ENCODE measurements at places on chromosomes 16 and 17.
A peak's percentile ranks its signal among the peaks of the same experiment; 100 is the strongest.

- peak; percentile 34 for DNase-seq
Observed at GRCh38 chr16:53775821-53776431, 72.0 kb downstream of the FTO start.

DNA sequence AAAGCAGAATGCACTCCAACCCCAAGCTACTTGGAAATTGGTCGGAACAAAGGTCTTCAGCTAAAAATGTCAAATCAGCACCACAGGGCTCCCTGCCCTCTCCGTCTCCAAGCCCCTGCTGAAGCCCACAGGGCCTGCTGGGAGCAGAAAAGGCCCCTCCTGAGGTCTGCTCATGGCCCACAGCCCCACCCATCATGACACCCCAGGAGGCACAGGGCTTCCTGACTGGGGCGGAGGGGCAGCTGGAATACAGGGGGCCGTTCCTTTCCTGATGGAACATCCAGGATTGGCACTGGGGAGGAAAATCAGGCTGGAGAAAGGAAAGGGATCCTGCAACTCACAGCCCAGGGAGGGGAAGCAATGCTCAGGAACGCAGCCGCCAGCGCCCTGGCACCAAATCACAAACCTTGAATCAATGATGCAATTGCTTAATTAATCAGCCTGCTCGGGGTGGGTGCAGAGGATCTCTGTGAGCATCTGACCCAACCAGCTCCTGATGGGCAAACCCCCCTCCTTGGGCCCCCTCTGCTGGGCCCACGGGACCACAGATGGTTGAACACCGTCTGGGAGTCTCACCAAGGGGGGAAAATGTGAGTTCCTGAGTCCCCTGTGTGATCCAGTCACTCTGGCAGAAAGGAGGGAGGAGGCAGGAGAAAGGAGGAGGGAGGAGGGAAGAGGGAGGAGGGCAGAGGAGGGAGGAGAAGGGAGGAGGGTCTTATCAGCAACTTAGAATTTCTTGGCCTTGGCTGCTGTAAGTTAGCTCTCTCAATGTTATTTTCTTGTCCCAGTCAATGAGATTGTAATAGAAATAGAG, 155.5 kb downstream of the ZNF423 start:
- no peak for DNase-seq

DNA sequence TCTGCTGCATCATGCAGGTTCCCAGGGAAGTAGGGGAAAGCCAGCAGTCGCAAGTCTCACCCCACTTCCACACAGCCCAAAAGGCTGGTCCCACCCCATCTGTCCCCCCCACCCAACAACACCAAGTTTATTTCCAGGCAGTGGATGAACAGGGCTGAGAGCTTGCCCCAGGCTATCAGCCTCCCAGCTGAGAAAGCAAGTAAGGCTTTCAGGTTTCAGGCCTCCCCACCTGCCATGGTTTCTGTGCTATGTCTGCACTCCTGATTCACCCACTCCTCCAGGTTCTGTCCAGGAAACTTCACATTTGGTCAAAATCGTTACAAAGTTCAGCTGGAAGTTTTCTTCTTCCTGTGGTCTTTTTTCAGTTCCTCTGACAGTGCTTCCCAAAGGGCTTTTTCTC, 97.5 kb upstream of the HS3ST3A1 start:
- DNase-seq = no peak

GRCh38 chr17:39150795-39151149, 665 bp downstream of the PLXDC1 start:
- no peak for DNase-seq

- DNase-seq = no peak
Observed at GRCh38 chr17:74512036-74512435, 19.2 kb downstream of the CD300LB start.

GRCh38 chr16:65716737-65717700, 595.2 kb upstream of the CDH11 start:
- DNase-seq = no peak

- DNase-seq = peak; percentile 71
Observed at GRCh38 chr16:70523743-70524398, at the start of gene SF3B3. Gene SF3B3 (plus strand): TSS chr16:70523816. CDS start chr16:70526657, 2,841 bp downstream.

DNA sequence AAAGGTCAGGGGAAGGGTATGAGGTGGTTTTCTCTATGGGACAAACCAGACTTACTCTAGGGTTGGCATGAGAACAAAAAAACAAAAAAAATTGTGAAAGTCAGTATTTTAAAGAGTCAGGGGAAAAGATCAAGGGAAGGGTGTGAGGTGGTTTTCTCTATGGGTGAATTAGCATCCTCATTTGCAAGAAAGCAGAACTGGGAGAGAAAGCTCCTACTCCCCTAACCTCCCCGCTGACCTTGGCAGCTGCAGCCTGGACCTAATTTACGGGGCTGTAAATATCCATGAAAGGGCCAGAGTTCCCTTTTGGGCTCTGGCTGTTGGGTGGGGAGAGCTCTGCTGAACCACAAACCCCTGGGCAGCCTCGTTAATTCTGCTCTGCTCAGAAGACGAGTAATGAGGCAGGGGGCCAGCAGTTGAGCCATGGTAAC, 10.6 kb downstream of the RHBDL3 start:
- no peak for DNase-seq

- DNase-seq = no peak
Observed at GRCh38 chr16:19295393-19295792, 9.9 kb downstream of the CLEC19A start.

- no peak for DNase-seq
Observed at GRCh38 chr17:81167638-81168037, 1.6 kb upstream of the AATK start.

DNA sequence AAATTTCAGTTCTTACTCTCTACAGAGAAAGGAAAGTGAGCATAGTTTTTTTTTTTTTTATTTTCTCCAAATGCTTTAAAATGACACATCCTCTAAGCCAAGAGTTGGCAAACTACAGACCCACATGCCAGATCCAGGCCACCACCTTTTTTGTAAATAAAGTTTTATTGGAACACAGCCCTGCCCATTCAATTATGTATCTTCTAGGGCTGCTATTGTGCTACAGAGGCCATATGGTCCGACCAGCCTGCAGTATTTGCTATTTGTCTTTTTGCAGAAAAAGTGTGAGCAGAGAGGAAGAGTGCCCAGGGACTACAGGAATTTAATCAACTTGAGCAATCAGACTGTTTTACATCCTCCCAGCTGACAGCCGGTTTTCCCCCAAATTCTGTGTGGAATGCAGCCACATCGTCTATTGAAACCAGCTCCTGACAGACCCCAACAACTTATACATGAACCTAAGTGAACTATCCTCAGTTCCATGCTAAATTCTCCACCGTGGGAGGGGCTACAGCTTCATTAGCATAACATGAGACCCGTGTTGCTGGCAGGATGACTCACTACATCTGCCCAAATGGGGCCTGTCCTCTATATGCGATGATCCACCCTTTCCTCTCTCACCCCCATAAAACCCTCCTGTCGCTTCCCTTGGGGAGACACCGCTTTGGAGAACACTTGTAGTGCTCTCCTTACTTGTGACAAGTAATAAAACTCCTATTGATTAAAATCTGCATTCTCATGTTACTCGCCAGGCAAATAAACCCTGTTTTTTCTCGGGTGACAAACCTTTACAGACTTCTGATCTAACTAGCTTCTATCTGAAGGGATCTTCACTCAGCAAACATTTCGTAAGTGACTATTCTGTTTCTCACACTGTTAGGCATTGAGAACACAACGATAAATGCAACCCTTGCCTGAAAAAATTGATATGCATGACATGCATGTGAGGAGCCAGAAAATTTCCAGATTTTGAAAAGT, 149.4 kb upstream of the HS3ST3A1 start:
- peak; percentile 12 for DNase-seq

- no peak for DNase-seq
Observed at GRCh38 chr16:69553332-69553731, 12.4 kb upstream of the NFAT5 start.

- no peak for DNase-seq
Observed at GRCh38 chr17:33968350-33969044, 286.6 kb upstream of the CCL2 start.

- peak; percentile 75 for DNase-seq
Observed at GRCh38 chr16:70778901-70779309, 22.1 kb downstream of the VAC14 start.

DNA sequence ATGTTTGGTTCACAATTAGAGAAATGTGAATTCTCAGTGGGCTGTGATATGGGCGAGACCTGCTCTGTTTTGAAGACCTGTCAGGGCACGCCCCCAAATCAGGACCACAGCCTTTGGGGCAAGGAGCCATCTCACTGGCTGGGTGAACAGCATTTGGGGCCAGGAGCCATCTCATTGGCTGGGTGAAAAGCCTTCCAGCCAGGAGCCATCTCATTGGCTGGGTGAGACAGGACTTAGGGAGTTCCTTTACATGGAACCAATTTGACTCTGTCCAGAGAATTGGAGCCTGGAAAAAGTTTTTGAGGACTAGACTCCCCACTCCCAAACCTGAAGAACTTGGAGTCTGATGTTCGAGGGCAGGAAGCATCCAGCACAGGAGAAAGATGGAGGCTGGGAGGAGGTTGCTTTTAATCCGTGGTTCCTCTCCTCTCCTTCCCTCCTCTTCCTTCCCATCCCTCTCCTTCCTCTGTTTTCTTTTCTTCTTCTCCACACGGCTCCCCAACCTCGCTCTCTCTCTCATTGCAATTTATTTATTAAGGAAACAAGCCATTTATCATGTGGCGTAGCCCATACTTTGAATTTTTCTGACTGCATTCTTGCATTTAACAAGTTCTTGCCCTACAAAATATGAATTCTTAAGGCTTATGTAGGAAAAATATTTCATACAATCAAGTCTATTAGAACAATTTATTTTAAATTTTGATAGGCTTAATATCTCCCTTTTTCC, 19.7 kb downstream of the FOXL1 start:
- DNase-seq = no peak

- peak; percentile 53 for DNase-seq
Observed at GRCh38 chr17:4708436-4708835, 2.0 kb upstream of the ARRB2 start.

DNA sequence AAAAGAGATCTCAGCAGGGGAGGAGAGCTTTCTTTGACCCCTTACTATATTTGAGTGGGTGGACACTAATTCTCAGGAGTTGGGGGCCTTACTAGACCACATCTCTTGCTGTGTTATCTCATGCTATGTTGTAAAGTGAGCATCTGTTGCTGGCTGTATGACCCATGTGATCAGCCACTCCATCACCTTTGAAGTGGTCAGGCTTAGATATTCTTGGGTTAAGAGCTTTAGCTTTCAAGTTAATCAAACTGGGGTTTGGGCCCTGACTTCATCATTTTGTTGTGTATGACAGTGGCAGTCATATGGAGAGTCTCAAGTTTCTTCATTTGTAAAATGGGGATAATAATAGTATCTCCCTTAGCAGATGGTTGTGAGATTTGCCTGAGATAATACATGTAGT, 201.1 kb downstream of the FTO start:
- no peak for DNase-seq

GRCh38 chr17:63647065-63647725, 25.0 kb downstream of the MAP3K3 start:
- DNase-seq = no peak

DNA sequence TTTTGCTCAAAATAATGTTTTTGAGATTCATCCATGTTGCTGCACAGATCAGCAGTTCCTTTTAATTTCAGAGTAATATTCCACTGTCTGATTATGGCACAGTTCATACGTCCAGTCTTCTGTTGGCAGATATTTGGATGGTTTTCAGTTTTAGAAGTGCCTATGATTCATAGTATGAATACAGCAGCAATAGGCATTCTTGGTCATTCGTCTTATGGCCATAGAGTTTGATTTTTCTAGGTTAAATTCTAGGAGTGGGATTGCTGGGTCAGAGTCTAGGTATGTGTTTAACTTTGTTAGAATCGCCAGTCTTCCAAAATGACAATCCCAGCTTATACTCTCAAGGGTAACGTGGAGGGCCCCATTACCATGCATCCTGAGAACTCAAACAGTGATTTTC, 11.5 kb upstream of the IL34 start:
- DNase-seq = no peak

GRCh38 chr16:57628008-57628781, at the start of gene ADGRG1:
Gene ADGRG1 (plus strand): TSS chr16:57628630. CDS start chr16:57650288, 21,658 bp downstream.
- DNase-seq = peak; percentile 77

DNA sequence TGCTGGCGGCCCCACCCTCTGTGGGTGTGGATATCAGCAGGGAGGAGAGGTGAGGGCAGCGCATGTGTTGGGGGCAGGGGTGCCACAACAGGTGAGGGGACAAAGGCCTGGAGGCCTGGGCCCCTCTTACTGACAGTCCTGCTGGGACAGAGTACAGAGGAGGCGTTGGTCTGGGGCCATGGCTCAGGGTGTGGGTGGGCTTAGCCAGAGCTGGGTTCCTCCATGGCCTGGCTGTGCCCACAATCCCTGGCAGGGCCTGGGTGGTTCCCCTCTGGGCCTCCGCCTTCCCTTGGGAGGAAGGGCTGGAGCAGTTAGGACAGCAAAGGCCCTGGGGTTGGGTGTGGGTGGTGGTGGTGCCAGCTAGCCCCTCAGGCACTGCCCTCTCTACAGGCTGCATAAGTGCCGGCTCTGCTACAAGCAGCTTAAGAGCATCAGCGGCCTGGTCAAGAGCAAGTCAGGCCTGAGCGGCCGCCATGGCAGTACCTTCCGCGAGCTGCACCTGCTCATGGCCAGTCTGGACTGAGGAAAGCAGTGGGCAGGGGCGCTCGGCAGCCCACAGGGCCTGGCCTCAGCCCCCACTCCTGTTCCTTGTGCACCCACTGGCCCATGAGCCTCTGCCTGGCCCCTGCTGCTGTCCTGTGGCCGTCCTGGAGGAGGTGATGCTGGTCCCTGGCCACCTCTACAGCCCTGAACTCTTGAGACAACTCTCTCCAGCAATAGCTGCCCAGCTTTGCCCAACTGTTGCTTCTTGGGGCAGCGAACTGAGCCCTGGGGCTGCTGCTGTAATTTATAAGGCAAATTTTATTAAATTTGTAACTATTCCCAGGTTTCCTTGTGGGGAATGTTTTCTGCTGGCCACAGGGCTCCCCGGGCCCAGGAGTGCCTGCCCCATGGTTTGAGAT, 21.1 kb downstream of the KATNB1 start:
- no peak for DNase-seq

GRCh38 chr16:53509906-53510703, 7.1 kb upstream of the AKTIP start:
- peak; percentile 69 for DNase-seq

DNA sequence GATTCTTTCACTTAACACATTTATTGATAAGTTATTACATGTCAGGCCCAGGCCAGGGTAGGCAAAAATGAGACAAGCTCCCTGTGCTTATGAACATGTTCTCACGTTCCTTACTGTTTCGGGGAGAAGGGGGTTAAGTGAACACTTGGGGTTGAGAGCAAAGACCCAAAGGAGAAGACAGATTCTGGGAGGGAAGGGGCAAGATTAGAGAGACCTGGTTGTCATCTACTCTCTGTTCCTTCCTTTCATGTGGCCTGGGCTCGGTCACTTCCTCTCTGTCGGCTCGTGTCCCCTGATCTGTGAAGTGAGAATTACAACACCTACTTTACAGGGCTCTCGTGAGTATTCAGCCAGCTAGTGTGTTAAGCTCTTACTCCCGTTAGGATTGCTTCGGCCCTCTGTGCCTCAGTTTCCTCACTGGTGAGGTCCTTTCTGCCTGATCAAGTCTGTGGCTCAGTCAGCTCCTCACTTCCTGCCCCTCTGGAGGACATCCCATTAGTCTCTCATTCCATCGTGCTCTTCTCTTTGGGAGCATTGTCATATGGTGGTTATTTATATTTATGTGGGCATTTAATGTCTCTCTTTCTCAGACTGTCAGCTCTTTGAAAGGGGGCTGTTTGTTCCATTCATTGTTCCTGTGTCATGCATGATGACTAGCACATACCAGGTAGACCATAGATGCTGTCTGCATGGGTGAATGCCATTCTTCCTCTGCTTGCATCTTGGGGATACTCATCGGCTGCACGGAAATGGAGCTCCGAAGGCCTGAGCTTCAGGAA, 38.9 kb downstream of the PLCG2 start:
- no peak for DNase-seq

GRCh38 chr17:63041251-63041650, 75.2 kb downstream of the TANC2 start:
- no peak for DNase-seq
